ENCODE measurements at places on chromosomes 16 and 17.
A peak's percentile ranks its signal among the peaks of the same experiment; 100 is the strongest.

DNA sequence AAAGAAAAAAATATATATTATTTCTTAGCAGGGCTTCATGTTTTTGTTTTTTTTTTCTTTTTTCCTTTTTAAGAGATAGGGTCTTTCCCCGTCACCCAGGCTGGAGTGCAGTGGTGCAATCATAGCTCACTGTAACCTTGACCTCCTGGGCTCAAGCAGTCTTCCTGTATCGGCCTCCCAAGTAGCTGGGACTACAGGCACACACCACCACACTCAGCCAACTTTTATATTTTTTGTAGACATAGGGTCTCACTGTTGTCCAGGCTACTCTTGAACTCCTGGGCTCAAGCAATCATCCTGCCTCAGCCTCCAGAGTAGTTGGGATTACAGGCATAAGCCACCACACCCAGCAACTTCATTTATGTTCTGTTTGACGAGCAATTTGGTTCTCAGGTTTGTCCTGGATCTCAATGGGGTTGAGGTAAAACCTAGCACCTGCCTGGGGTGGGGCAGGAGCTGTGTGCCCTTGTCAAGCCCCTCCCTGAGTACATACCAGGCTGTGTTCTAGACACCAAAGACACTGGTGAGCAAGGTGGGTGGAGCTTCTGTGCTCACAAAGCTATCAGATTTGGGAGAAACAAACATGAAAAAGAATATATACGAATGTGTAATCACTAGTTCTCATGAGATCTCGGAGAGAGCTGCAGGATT lies 19.2 kb downstream of the GPT2 start:
- no peak for DNase-seq

DNA sequence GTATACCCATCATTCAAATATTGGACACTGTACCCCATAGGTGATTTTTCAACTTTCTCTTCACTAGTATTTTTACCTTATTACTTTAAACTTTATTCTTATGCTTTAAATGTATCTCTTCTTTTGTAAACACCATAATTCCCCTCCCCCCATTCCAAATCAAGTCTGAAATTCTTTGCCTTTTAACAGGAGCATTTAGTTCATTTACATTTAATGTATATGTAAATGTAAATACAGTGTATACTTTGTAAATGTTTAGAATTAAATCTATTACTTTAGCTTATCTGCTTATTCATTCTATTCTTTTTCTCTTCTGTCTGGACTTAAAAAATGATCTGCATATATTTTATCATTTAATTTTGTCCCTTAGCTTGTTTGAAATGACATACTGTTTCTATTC lies 30.0 kb upstream of the ADGRG1 start:
- no peak for DNase-seq

GRCh38 chr17:45433159-45433535 lies 477 bp upstream of the ARHGAP27 start:
- no peak for DNase-seq

DNA sequence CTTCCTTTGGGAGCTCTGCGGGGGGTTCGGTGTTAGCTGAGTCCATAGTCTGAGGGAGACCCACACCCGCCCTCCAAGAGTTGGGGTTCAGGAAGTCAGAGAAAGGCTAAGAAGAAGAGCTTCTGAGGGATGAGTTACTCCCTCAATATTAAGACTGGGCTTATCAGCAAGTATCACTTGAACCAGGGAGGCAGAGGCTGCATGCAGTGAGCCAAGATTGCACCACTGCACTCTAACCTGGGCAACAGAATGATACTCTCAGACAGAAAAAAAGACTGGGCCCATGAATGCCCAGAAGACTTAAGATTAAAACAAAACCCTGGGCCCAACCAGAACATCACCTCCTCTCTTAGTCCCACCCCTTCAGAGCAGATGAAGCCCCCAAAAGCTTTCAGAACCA lies 6.0 kb downstream of the NKIRAS2 start:
- DNase-seq: no peak

- no peak for DNase-seq
Observed at GRCh38 chr16:2170080-2170479, 14.5 kb downstream of the TRAF7 start.

- DNase-seq: no peak
Observed at GRCh38 chr17:10058921-10059683, 139.3 kb downstream of the GAS7 start.

DNA sequence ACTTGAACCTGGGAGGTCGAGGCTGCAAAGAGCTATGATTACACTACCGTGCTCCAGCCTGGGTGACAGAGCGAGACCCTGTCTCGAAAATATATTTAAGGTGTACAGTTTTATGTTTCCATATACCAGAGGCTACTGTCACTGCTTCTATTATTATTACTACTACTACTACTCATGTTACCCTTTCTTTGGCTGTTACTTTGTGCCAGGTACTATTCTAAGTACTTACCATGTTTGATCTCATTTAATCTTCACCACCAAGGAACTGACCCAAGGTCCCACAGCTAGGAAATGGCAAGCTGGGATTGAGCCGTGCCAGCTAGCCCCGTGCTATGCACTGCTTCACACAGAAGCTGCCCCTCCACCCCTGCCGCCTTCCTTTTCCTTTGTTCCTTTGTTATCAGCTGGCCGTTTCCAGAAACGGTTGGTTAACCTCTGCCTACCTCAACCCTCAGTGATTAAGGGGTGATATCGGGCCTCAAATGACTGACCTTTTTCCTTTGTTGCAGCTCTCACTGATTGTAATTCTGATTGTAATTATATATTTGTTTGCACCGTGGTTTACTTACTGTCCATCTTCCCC lies 78.4 kb downstream of the ABCC1 start:
- no peak for DNase-seq

GRCh38 chr17:76050538-76051467 lies 21.5 kb downstream of the SRP68 start:
- no peak for DNase-seq

DNA sequence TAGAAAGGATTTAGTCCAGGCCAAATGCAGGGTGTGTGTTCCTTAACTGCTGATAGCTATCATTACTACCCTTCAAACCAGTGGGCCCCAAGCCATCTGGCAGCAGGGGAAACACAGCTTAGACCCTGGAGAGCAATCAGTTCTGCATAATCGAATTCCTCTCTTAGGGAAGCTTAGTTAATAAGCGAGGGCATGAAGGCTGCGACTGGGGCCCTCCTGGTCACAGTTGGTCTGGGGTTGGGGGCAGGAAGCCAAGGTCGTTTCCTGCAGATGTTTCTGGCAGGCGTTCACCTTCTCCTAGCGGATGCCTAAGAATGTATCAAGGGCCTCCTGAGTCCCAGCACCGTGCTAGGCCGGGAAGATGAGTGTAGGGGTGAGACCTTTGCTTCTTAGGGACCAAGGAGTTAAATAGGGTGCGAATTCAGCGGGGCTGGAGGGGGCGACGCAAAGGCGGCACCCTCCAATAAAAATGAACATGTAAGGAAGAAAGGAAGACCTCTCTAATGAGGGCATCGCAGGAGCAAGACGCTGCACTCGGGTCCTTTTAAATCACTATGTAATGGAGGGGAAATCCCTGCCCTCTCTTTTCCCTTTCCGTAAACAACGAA lies 16.5 kb upstream of the EEF2K start:
- no peak for DNase-seq

- DNase-seq: no peak
Observed at GRCh38 chr16:12976936-12977335, 75.5 kb downstream of the SHISA9 start.

GRCh38 chr17:17075125-17075781 lies 33.0 kb downstream of the MPRIP start:
- no peak for DNase-seq

DNA sequence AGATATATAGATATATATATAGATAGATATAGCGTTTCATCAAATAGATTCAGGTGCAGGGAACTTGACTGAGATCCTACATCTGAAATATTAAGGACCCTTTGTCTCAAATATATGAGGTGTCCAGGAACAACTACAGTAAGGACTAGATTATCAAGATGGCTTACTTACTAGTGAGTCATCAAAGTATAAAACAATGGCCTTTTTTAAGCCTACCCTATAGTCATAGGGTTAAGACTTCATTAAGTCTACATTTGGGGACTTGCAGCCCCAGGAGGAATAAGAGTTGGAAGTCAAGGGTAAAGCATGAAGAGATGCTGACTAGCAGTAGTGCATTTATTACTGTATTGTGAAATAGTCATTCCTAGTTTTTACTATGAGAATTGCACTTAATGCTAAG lies 1023.4 kb downstream of the CDH11 start:
- no peak for DNase-seq

DNA sequence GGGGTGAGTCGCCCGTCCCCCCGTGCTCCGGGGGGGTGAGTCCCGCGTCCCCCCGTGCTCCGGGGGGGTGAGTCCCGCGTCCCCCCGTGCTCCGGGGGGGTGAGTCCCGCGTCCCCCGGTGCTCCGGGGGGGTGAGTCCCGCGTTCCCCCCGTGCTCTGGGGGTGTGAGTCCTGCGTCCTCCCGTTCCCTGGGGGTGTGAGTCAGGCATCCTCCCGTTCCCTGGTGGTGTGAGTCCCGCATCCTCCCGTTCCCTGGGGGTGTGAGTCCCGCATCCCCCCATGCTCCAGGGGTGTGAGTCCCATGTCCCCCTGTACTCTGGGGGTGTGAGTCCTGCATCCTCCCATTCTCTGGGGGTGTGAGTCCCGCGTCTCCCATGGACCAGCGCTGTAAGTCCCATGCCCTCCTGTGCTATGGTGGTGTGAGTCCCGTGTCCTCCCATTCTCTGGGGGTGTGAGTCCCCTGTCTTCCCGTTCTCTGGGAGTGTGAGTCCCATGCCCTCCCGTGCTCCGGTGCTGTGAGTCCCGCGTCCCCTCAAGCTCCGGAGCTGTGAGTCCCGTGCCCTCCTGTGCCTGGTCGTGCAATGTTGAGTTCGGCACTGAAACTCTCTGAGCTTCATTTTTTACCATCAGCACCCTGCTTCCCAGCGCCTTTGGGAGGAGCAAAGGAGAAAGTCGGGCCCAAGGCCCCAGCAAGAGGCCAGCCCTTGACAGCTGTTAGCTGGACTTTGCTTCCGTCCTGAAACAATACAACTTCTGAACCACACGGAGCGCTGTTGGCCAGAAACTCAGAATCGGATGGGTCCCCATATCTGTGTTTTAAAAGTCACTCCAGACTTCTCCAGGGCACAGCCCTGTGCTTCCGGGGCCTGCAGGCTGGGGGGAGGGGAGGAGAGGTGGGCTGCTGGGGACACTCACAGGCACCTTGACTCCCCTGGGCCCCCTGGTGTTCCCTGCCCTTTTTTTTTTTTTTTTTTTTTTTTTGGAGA lies 11.5 kb upstream of the ZC3H18 start:
- no peak for DNase-seq

DNA sequence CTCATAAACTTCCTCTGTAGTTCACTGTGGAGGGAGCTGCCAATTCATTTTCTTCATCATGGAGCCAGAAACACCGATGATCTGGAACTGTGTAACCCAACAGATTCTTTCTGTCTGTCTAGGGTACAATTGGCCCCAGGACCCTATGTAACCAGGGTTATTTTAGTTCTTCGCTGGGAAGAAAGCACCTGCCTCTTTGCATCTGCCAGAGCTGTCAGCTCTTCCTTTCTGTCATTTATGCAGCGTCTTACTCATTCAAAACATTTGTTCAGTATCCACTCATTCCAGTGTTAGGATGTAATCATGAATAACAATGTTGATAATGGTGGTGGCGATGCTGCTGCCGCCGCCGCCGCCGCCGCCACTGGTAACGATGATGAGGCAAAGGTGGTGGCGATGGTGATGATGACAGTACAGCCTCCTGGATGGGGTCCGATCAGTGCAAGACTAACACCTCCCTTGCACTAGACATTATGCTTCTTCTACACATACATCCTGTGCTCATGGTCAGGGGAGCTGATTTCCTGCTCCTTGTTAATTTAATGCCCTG lies 46.1 kb downstream of the IRX5 start:
- no peak for DNase-seq

DNA sequence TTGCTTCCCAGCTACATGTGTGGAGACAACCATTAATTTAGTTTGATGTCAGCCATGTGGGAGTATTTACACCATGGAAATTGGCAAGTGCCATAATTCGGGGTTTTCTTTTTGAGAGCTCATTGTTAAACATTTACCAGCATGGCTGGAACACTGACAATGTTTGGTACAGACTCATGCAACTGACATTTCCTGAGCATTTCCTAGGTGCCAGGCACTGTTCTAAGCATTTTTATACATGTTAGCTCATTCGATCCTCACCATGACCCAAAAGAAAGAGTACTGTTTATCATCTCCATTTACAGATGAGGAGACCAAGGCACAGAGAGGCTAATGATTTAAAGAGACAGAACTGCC lies 86.9 kb downstream of the FOXL1 start:
- DNase-seq: no peak

DNA sequence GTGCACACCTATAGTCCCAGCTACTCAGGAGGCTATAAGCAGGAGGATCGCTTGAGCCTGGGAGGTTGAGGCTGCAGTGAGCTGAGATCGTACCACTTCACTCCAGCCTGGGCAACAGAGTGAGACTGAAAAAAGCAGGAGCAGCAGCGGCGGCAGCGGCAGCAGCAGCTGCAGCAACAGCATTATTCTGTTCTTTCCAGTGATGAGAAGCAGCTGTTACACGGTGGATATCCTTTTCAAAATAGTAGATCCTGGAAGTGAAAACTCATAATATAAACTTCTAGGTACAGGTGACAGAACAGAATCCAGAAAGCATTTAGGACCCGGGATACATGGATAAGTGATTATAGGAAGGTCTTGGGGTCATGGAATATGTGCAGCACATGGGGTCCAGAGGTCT lies 17.8 kb upstream of the HNF1B start:
- DNase-seq: no peak

DNA sequence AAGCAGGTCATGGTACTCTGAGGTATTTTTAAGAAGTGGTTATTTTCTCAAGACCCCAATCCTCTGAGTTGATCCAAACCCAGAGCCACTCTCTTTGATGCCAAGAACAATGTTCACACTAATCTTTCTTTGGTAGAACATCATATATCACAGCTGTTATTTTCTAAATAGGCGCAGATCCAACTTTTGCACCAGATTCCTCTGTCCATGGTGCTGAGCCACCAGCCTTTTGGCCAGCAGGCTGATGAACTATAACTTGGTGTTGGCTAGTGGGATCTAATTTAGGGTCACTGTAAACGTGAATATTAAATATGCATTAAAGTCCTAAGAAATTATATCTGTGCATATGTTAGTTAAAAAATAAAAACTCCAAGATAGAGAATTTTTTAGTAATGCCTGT lies 7.0 kb upstream of the ZKSCAN2 start:
- DNase-seq: no peak

DNA sequence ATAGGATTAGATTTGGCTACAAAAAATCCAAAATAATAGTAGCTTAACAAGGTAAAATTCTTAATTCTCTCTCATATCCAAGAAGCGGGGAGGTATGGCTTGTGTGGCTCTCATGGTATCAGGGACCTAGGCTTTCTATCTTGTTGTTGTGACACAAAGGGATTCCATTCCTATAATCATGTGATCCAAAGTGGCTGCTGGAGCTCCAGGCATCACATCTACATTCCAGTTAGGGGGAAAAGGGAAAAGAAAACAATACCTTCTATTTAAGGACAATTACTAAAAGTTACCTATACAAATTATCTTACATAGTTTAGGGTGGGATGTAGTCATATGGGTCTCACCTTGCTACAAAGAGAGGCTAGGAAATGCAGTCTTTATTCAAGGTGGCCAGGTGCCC lies 47.6 kb upstream of the CACNG4 start:
- DNase-seq: no peak

- peak; percentile 25 for DNase-seq
Observed at GRCh38 chr17:4710693-4711634, 532 bp downstream of the ARRB2 start.

Data from stimulated activated CD4-positive, alpha-beta T cell treated with anti-CD3 and anti-CD28 coated beads, Interleukin-12 subunit alpha, Interleukin-12 subunit beta, amount 100 ng/mL, for 24 hours (primary cell).